Esophagus muscularis mucosa (tissue), 4 donors: ENCODE measurements at places on chromosomes 4 and X. TPM values are rescaled to one million over a fixed set of nuclear protein-coding genes. Genes with fewer than 3 reads are reported as not detected.

DNA sequence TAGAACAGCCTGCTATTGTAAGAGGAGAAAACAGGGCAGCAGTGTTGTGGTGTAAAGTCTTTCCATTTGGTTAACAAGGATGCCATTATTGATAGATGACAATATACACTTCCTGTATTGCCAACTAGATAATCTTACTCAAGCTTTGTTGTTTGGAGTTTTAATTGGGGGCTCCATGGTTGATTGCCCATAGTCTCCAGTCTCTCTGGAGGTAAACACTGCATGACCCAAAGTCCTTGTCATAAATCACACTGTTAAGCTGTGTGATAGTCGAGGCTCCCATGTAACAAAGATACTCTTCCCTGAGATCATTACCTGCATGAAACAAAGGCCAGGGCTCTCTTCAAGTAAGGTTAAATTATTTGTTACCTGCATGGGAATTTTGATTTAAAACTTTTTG lies 394.6 kb downstream of the C4orf33 start:
- no peak for DNase-seq

- no peak for DNase-seq
Observed at GRCh38 chr4:120443116-120443515, 376.5 kb upstream of the MAD2L1 start.

DNA sequence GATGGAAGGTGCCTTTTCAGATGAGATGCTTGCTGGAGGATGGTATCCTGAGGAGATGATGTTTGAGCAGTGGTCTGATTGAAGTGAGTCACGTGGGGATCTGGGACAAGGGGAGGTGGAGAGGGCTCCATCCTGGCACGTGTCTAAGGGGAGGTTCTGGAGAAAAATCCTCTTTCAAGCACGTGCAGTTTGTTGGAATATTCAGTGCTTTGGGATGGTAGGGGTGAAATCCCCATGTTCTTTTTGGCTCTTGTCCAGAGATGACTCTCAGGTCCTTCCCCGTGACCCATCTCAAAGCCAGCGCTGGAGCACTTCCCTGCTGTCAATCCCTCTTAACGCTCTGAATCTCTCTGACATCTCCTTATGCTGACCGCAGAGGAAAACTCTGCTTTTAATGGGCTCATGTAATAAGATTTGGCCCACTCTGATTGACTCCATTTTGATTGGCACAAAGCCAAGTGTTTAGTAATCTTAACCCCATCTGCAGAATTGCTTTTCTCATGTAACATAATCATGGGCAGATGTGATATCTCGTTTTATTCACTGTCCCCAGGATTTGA lies 10.8 kb upstream of the KLKB1 start:
- no peak for DNase-seq

GPR143 gene
- total RNA-seq = not detected

DHX15 gene
- total RNA-seq = 88.7 TPM

FAAH2 gene
- total RNA-seq = 1.8 TPM

GAGE12J gene
- not detected for total RNA-seq

DNA sequence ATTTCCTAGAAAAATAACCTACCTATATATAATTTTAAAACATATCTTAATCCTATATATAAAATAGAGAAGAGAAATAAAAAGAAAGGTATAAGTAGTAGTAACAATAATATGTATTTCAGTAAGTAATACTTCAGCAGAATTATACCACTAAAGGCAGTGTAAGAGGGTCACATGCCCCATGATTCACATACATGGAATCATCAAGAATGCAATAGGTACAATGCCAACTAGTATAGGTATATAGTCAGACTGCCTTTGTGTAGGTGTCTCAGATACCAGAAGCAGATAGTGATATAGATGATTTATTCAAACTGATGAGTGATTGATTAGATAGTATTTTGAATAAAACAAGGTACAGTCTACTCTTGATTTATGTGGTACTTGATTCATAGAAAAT lies 9.4 kb downstream of the AIMP1 start:
- DNase-seq = no peak

- no peak for DNase-seq
Observed at GRCh38 chr4:30727409-30727808, 7.2 kb downstream of the PCDH7 start.
